ENCODE measurements at places on chromosomes 13 and 19.

GRCh38 chr19:53394522-53394973 is 401 bp upstream of the ZNF765 start:
- DNase-seq: no peak

GRCh38 chr19:2306281-2306806 is 1.6 kb downstream of the LINGO3 start:
- DNase-seq: no peak

GRCh38 chr13:61413572-61414535 is 1.8 kb downstream of the PCDH20 start:
- DNase-seq: no peak

DNA sequence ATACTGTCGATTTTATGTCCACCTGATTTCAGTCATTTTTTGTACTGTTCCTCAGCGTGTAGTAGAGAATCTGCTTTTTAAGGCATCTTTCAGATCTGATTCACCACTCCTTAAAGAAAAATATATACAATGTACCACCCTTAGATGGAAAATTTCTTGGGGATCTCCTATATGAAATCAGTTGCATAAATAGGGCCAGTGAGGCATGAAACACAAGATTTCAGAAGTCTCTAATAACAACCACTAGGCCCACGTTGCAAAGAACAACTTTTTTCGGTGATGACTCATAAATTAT is 1.4 kb downstream of the USP12 start:
- DNase-seq: peak; percentile 77

GRCh38 chr19:3982701-3983541 is 2.3 kb downstream of the EEF2 start:
- DNase-seq: no peak

DNA sequence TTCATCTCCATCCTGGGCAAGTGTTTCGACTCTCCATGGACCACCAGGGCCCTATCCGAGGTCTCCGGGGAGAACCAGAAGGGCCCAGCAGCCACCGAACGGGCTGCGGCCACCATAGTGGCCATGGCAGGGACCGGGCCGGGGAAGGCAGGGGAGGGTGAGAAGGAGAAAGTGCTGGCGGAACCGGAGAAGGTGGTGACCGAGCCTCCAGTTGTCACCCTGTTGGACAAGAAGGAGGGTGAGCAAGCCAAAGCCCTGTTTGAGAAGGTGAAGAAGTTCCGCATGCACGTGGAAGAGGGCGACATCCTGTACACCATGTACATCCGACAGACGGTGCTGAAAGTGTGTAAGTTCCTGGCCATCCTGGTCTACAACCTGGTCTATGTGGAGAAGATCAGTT is 4.7 kb upstream of the MAP2K7 start:
- no peak for DNase-seq

DNA sequence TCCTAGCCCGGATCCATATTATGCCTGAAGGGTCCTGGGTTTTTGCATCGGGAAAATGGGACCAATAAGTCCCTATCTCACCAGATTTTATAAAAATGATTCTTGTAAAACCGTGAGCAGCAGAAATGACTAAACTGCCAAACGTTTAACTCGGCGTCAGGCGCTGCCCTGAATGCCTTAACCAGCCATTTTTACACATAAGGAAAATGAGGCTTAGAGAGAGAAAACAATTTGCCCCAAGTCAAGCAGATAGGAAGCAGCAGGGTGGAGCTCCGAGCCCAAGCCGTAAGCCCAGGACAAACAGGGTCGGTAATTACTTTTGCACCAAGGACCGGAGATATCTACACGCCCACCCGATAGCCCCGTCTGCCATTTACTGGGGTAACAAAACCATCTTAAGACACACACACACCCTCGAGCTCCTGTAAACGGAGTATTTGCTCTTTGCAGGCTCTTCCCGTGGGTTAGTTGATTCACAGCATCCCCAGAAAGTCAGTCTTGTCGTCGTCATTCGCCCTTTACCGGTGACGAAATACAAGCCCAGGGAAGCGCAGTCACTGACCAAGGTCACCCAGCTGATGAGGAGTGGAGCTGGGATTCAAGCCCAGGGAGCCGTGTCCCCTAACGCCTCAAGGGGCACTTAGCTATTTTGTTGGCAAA is 16.0 kb upstream of the MRI1 start:
- DNase-seq: peak; percentile 65

GRCh38 chr19:9295411-9295849 is 14.2 kb downstream of the ZNF699 start:
- no peak for DNase-seq

GRCh38 chr13:79549355-79550106 is 68.6 kb downstream of the NDFIP2 start:
- DNase-seq: peak; percentile 25

DNA sequence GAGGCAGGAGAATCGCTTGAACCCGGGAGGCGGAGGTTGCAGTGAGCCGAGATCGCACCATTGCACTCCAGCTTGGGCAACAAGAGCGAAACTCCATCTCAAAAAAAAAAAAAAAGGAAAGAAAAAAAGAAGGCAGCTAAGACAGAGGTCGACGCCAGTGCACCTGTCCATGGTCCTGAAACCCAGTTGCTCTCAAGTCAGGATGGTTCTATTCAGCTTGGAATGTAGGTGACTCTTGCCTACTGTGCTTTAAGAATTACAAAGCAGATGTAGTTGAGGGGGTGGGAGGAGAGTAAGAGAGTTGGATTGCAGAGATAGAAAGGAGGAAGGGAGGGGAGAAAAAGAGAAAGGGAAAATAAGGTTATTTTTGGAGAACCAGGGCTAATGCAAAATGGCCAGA is 18.7 kb downstream of the CACNG7 start:
- DNase-seq: peak; percentile 76

DNA sequence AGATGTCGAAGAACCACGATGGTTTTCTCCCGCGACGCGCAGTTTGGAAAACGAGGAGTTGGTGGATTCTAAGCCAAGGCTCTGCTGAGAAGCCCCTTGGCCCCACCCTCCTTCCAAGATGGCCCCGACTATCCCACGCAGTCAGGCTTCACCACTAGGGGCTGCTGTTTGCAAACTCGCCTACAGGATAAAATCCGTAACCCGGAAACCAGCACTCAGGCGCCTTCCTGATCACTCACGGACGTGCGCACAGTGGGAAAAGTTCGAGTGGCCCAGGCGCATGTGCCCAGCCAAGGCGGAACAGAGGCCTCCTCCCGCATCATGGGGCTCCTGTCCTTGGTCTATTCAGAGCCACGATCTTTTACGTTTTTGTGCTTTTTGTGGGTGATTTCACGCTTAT is 19.2 kb upstream of the UQCR11 start:
- peak; percentile 47 for DNase-seq

- no peak for DNase-seq
Observed at GRCh38 chr13:103607995-103608394, 541.8 kb upstream of the SLC10A2 start.

GRCh38 chr13:111629926-111630325 is 309.5 kb downstream of the TEX29 start:
- DNase-seq: no peak

GRCh38 chr13:75935805-75936204 is 299.7 kb downstream of the LMO7 start:
- no peak for DNase-seq

- no peak for DNase-seq
Observed at GRCh38 chr19:46791944-46792343, 3.5 kb upstream of the SLC1A5 start.

DNA sequence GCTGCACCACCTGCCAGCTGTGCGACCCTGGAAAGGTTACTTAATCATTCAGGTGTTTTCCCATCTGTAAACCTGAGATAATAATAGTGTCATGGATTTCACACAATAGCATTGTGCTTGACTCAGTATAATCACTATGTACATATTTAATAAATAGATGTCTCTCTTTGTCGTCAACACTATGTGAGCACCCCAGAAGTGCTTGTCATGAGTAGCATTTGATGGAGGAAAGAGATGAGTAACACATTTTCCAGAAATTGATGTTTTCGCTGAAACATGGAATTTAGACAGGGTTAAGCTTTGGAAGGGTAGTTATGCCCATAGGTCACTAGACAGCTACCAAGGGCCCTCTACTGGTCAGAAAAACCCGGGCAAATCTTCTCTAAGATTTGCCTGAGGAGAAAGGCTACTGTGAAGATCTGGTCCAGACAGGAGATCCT is 9.5 kb upstream of the MBNL2 start:
- DNase-seq: peak; percentile 65
